ENCODE measurements at places on chromosomes 7 and 10.

- DNase-seq, result no peak
Measured at GRCh38 chr7:155544485-155544884, 1.9 kb downstream of the CNPY1 start.

DNA sequence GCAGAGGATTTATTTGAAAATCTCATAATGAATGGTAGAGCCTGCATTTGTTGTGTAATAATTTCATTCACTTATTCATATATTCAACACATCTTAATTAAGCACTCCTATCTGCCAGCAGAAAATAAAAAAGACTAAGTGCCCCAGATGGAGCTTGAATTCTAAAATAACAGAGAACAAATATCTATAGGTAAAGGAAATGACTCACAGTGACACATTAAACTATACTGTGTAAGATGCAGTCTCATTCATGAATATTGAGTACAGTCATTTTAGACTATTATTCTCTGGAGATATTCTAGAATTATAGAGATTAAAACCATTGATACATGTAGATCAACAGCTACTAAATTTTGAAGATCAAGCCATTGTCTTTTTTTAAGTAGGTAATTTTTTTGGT lies 72.1 kb downstream of the PTPRZ1 start:
- DNase-seq, result no peak

DNA sequence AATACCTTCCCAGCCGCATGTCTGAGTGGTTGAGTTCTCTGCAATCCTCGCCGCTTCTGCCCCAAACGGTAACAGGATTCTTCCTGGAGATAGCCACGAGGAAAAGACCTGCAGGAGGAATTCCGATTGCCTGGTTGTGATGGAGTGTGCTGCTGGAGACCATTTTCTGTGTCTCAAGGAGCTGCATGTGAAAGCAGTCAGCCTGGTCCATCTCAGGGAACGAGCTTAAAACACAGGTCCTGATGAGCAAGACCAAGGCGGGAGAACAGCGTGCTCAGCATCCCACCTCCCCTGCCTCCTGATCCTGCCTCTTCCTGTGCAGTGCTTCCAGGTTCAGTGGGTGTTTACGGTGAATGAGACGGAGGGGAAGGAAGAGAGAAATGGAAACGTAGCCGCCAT lies 26.5 kb downstream of the VIPR2 start:
- no peak for DNase-seq

DNA sequence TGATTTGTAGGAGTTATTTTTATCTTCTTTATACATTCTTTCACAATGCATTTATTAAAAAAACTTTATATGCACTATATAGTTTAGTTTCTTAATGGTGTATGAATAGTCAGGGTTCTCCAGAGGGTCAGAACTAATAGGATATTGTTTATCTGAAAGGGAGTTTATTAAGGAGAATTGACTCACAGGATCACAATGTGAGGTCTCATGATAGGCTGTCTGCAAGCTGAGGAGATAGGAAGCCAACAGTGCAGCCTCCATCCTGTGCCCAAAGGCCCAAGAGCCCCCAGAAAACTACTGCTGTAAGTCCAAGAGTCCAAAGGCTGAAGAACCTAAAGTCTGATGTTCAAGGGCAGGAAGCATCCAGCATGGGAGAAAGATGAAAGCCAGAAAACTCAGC lies 192.8 kb upstream of the AHR start:
- DNase-seq, result no peak

DNA sequence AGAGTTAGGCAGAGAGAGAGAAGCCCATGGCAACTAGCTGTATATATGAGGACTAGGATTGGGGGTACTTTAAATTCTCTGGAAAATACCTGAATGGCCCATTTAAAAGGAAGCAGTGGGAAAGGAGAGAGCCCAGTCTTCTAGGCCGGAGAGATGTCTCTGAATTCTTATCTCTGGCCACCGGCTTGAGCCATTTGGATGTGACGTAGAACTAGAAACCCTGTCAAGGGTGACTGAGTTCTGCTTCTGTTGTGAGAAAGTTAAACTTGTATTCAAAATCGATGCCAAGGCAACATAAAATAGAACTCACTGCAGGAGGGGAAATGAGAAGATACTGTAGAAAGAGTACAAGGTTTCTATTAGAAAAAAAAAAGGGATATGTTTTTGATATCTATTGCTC lies 6.3 kb upstream of the GSTK1 start:
- DNase-seq, result no peak

- no peak for DNase-seq
Measured at GRCh38 chr10:50740293-50740648, 535 bp downstream of the ASAH2B start.

DNA sequence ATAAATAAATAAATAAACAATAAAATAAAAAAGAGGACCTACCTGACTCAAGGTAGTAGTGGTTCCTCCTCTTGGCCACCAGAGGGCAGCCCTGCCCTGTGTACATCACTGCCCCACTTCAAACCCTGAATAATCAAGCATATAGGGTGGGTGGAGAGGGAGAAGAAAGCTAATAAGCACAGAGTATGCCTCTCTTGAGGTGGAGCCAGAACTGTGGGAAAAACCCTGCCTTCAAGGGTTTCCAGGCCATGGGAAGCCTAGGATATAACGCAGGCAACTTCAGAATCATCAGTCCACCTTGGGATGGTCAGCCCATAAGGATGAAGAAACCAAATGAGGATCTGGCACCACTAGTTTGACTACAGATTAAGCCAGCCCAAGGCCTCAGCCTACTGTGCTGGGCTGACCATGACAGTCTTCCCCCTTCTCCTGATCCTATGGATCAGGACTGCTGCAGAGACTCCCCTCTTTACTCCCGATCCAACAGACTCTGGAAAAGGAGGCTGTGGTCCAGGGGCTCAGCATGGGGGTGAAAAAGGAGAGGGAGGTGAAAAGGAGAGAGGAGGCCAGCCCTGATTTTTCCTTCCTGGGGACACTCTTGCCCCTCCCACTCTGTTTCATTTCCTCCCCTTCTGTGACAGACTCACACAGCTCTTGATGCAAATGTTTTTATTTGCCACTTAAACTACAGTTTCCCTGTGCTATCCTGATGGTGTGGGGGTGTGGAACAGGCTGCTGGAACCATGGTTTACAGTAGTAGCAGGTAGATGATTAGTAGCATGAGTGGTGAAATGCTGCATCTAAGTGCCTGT lies 10.1 kb downstream of the AVPI1 start:
- DNase-seq, result peak; percentile 54

DNA sequence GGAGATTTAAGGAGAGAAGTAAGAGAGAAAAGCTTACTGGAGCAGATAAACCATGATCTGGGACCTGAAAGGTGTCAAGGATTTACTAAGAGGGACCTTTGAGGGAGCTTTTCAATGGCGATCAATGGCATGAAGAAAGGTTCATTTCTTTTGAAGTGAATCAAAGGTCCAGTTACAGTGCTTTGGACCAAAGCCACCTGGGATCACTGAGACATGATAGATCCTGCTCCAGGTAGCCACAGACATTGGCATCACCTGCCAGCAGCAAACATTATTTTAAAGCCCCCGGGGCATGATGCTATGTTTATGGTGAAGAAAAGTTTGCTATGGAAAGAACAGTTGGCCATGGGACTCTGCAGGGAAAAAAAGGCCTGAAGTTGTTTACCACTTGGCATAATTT lies 109.4 kb downstream of the SLC25A13 start:
- DNase-seq, result no peak

- DNase-seq, result no peak
Measured at GRCh38 chr10:12549297-12549696, 199.9 kb downstream of the CAMK1D start.

DNA sequence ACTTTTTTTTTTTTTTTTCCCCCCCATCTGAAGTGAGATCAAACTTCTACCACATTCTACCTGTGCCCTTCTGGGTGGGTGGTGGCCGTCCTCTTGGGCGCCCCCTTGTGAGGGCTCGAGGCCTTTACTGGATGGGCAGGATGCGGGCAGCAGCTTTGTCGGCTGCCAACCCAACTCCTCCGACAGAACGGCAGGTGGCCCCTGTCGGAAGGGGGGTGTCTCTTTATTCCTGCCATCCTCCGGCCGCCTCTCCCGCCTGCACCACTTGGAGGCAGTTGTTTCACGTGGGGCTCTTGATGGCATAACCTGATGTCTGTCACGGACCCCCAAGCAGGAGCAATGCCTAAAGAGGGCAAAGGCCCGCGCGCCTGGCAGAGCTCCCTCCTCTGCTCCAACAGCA lies 31.0 kb downstream of the AMZ1 start:
- peak; percentile 25 for DNase-seq

- no peak for DNase-seq
Measured at GRCh38 chr10:77405771-77406241, 231.8 kb downstream of the KCNMA1 start.

DNA sequence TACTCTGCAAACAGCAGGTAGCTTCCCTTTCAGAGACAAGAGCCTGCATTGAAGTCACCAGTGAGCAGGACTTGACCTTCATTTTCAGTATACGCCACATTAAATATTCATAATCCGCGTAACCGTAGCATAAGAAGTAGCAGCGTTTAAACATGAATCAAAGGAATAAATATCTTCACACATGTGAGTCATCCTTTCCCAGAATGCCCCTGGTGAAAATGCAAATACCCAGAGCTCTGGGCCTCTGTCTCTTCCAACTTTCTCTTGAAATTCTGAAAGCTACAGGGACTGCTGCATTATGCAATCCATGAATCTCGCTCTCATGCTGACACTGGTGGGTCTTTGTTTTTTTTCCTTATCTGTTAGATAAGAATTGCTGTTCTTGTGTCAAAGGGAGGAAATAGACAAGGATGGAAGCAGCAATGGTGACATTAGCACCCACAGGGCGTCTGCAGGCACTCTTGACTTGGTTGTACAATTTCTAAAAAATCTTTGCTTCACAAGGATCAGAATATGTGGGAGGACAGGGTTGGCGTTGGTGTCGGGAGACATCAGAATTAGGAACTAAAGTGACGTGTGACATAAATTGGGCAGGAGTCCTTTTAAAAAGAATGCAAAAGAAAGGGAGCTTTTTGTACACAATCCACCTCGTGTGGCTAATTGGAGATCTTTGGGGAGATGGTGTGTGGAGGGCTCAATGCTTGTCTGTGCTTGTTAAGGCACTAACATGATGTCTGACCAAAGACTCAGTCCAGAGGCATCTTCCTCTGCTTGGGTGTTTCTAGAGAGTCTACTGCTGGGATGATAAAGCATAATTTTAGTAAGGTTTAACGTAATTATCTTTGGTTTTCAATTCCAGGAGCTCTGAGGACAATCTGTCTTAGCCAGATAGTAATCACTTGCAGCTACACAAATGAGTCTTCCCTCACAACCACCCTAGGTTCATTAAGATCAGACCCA lies 390.3 kb downstream of the KCNMA1 start:
- DNase-seq, result peak; percentile 34

- peak; percentile 72 for DNase-seq
Measured at GRCh38 chr10:101031796-101032636, 982 bp downstream of the SFXN3 start.

DNA sequence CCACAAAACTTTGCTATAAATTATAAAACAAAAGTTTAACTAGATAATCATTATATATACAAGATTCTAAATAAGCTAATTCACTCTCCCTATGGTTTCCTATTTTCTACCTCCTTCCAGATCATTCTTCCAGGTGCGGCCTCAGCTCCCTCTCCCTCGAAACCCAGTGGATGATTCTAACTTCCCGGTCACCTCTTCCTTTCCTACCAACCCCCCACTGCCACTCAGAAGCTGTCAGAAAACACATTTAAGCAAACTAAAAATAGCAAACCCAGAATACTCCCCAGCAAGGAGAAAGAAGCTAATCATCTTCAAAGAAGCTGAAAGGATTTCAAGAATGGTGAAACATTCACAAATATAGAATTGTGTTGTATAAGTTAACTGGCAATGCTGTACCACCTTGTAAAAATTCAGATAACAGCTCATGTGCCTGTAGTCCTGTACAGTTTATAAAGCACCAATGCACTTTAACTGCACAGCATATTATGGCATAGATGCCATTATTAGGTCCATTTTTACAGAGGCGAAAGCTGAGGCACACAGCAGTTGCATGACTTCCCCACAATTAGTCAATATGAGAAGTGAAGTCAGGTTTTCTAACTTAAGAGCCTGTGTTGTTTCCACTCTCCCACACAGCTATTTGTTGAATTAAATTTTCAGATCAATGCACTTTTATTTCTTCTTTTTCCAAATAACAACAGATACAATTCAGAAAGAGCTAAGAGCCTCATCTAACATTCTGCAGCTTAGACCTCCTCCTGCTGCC lies 13.7 kb upstream of the DNTT start:
- DNase-seq, result no peak

DNA sequence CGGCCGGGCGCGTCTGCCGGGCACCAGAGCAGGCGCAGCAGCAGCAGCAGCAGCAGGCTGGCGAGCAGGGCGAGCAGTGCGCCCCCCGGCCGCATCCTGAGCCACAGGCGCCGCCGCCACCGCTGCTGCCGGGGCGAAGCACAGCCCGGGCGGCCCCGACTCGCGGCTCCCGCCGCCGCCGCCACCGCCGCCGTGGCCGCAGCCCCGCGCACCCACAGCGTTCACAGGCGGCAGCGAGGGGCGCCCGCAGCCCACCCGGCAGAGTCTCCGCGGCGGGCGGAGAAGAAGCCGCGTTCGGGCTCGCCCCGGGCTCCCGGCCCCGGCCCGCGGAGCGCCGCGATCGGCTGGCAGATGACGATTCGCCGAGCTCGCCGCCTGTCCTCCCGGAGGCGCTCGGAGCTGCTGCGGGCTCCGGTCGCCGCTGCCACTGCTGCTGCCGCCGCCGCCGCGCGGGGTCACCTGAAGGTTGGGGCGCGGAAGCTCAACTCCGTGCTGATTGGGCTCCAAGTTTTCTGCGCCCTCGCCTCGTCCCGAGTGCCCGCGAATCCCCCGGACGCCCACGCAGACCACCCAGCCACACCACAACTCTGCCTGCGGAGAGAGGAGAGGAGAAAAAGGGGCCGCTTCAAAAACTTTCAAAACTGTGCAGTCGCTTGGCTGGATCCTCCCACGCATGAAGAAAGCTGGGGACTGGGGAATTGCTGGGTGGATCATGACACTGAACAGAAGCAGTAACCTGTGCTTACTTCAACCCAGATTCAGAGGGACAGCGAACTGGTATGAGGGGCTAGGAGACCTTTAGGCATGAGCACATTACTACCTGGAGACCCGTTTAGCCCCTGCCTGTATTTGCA lies at the start of gene ST8SIA6:
TSS of gene ST8SIA6 (minus strand) at position 435 of the 854 bp plus-strand sequence. CDS start at position 95, 340 bp downstream.
- peak; percentile 15 for DNase-seq

DNA sequence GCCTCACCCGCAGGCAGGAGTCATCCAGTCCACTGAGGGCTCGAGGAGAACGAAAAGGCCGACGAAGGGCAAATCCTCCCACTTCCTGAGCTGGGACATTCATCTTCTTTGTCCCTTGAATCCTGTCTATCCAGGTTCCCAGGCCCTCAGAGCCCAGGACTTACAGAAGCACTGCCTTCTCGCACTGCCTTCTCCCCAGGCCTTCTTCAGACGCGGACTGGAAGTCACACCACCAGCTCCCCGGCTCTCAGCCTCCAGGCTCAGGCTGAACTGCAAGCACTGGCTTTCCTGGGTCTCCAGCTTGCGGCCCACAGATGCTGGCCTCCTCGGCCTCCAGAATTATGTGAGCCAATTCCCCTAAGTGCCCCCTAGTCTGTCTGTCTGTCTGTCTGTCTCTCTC lies 6.4 kb upstream of the MMP21 start:
- DNase-seq, result no peak

GRCh38 chr10:78604286-78604685 lies 464.5 kb upstream of the ZMIZ1 start:
- DNase-seq, result no peak

- no peak for DNase-seq
Measured at GRCh38 chr7:155889636-155890511, 77.6 kb upstream of the SHH start.

- peak; percentile 23 for DNase-seq
Measured at GRCh38 chr10:71270301-71271220, 48.5 kb upstream of the SLC29A3 start.

All from CD14-positive monocyte (primary cell).